SHP77 (cell line): ENCODE measurements at places on chromosomes 5 and 9.
A peak's percentile ranks its signal among the peaks of the same experiment; 100 is the strongest.

DNA sequence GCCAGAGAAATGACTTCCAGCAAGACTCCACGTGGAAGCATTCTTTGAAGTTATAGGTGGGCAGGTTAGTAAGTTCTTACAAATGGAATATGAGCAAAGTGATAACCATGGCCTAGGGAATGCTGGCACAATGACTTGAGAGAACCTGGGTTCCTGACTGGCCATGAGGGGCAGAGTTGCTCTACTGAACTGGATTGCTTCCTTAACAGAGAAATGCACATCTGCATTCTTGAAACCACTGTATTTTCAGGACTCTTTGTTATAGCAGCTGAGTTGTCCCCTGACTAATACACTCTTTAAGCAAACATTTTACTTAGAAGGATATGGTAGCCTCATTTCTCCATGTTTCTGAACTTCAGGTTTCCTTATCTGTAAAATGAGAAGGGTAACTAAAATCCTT lies 108.3 kb upstream of the GNA14 start:
- no peak for DNase-seq

- peak; percentile 42 for DNase-seq
These were observed 380.1 kb upstream of the PRR16 start for GRCh38 chr5:120083851-120084542.

DNA sequence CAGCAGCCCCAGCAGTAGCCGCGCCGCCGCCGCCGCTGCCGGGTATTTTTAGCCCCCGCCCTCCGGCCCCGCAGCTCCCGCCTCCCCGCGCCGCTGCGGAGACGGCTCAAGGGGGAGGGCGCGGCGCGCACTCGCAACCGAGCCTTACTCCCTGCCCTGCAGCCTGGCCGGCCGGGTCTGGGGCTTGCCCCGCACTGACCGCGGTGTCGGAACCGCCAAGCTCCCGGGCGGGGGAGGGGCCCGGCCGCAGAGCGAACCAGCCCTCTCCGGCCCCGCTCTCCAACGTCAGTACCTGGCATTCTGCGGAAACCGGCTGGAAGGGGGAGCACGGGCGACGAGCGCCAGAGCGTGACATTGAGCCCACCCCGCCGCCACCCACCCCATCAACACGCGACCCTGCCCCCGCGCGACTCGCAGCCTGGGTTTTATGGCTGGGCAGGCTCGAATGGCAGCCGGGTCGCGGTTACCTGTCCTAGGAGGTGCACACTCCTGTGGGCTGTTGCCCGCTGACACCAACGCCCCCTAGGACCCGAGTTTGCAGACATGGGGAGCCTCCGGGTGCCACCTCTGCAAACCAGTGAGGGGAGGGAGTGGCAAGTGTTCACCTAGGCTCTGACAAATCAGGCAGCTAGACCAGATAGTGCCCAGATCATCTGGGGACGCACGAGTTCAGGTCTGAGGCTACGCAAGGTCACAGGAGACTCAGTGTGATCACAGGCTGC lies at the start of gene ACSL6:
ACSL6 (minus strand) TSS at position 37 of the 722 bp plus-strand sequence. CDS start 105 bp downstream, outside the sequence.
- peak; percentile 14 for DNase-seq

GRCh38 chr9:104367507-104367906 lies 136.6 kb upstream of the OR13F1 start:
- DNase-seq: no peak

GRCh38 chr9:104903609-104904008 lies 24.3 kb downstream of the ABCA1 start:
- no peak for DNase-seq

GRCh38 chr9:37056046-37056920 lies 22.2 kb upstream of the PAX5 start:
- no peak for DNase-seq

DNA sequence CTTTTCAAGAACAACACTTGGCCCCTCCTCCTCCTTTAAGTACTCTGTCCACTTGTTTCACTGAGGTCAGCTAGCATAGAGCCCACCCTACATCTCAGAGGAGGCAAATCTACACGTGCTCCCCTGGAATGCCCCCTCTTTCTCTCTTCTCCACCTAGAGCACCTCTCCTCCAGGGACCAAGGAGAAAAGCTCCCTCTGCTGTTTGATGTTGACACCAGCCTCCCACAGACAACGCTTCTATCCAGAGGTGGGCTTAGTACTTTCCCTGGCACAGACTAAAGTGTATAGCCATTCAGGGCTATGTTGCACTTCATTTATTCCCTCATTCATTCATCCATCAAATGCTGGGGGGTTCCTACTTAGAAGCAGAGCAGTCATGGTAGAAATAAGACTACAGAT lies 68.2 kb upstream of the TAF1L start:
- DNase-seq: no peak

DNA sequence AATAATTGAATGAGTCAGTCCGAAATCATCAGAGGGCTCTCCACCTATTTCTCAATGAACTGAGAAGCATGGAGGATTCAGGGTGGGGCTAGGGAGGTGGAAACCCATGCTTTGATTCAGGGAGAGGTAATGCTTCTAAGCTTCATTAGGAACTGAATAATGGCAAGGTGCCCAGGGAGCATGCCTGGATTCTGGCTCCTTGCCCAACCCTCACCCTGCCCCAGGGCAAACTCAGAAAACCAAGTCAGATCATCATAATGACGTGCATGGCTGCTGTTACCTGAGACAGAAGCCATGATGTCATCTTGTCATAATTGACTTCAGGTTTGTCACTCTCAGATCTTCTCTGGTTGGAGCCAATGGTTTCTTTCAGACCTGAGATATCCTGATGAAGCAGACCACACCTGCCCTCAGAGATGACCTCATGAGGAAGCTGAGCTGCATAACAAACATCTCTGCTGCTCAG lies 199.6 kb downstream of the SYK start:
- peak; percentile 73 for DNase-seq

DNA sequence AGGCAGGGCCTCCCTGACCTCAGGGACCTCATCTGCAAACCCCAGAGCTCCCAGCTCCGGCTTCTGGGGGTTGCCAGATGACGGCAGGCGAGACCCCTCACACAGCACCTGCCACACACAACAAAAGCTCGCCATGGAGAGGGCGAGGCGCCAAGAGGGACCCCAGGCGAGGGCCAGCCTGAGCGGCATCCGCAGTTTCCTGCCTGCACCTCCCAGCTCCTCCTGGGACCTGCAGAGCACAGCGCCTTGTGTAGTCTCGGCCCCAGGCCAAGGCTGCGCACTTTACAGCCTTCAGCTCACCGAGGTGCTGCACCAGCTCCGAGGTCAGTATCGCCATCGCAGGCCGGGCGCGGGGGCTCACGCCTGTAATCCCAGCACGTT lies 82.4 kb upstream of the ADAMTS2 start:
- no peak for DNase-seq

DNA sequence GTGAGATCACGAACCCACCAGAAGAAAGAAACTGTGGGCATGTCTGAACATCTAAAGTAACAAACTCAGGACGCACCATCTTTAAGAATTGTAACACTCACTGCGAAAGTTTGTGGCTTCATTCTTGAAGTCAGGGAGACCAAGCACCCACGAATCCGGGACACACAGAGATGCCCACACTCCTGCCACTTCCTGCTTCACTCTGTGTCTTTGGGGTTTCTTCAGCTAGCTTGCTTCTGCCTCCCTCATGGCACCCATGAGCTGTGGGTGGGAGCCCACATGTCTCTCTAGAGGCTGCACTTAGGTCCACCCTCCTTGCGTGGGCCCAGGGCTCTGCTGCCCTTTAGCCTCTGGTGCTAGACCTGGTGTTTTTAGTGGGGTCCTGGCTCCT lies 61.2 kb upstream of the CNOT6 start:
- no peak for DNase-seq

DNA sequence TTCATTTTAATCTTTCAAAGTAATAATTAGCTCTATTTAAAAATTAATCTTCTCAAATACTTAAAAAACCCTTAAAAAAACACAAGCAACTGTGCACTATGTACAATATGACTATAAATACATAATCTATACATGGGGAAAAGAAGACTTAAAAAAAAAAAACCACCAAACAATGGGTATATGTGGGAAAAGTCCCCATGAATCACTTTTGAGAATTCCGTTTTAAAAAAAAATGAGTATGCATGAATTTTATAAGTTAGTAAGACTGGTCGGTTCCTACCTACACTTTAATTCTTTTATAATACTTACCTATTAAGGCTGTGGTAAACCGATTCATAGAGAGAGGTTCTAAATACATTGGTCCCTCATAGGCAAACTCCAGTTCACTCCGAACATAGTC lies 27.7 kb downstream of the RNF145 start:
- no peak for DNase-seq

DNA sequence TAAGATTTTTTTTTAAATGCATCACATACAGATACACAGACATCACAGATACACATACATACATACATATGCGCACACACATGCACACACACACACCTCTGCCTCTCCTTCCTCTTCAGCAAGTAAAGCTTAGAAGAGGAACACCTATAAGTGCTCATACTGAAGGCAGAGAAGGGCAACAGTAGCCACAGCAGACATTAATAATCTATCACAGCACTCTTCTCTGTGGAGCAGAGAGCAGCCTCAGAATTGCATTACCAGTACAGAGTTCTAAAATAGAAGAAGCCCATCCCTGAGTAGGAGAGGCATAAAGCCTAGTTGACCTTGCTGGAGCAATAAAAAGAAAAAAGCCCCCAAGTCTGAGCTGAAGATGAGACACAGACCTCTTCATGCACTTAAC lies 110.6 kb downstream of the MLLT3 start:
- DNase-seq: no peak

DNA sequence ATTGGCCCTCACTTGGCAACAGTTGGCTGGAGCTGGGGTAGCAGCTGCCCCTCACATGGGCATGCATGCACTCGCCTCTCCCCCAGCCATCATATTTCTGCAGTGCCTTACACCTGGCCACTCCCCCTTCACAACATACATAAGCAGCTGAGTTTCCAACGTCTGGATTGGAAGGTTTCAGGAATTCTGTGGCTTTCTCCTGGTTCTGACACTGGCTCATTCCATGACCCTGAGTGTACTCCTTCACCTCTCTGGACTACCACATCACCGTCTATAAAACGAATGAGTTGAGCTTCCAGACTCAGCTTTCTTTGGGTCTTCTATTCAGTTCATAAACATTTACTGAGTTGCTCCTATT lies 84.3 kb downstream of the GALNT10 start:
- peak; percentile 1 for DNase-seq

GRCh38 chr5:74618106-74618505 lies 22.4 kb downstream of the ENC1 start:
- no peak for DNase-seq

GRCh38 chr5:60036192-60036938 lies 142.8 kb upstream of the PDE4D start:
- peak; percentile 37 for DNase-seq
